Omental fat pad (tissue), 4 donors: ENCODE measurements at places on chromosomes 4 and X.

DNA sequence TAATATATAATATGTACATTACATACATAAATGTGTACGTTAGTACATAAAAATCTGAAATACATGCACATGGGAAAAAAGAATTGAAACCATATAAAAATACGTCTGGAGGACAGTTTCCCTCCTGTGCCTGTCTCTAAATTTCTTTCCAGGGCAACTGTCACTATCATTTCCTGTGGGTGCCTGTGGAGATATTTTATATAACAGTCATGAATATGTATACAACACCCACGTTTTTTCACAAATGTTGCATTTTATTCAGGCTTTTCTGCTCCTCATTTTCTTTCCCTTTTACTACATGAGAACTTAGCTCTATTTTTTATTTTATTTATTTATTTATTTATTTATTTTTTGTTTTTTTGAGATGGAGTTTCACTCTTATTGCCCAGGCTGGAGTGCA lies 24.2 kb upstream of the GRPEL1 start:
- no peak for DNase-seq

- DNase-seq: no peak
These were observed 17.8 kb upstream of the LRCH2 start for GRCh38 chrX:115251458-115252233.

- DNase-seq: no peak
These were observed 12.1 kb upstream of the CSN2 start for GRCh38 chr4:69977582-69977981.

DNA sequence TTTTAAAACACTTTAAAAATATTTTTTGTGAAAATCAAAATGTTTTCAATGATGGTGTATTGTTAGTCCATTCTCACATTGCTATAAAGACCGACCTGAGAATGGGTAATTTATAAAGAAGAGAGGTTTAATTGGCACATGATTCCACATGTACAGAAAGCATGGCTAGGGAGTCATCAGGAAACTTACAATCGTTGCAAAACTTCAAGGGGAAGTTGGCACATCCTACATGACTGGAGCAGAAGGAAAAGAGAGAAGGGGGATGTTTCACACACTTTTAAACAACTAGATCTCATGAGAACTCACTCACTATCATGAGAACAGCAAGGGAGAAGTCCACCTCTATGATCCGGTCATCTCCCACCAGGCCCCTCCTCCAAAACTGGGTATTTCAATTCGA lies 110.7 kb downstream of the TMEM47 start:
- DNase-seq: no peak

DNA sequence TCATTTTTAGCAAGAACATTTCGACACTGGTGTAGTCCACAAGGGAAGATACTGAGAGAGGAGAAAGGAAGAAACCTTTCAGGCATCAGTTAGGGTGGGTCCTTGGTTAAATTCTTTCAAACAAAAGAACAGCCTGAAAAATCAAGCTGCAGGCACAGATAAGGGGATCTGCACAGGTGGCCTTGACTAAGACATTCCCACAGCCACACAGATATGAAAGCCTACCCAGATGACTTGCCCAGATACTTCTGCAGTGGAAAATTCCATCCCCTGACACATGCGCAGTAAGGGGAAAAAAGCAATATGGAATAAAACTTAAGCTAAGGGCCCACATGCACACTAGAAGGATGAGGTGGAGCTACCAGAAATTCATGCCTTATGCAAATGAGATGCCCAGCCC lies 8.9 kb upstream of the TMEM165 start:
- DNase-seq: no peak
